ENCODE measurements at places on chromosomes 3 and 15.

GRCh38 chr3:45084820-45085816 is 59.0 kb downstream of the CLEC3B start:
- no peak for DNase-seq

DNA sequence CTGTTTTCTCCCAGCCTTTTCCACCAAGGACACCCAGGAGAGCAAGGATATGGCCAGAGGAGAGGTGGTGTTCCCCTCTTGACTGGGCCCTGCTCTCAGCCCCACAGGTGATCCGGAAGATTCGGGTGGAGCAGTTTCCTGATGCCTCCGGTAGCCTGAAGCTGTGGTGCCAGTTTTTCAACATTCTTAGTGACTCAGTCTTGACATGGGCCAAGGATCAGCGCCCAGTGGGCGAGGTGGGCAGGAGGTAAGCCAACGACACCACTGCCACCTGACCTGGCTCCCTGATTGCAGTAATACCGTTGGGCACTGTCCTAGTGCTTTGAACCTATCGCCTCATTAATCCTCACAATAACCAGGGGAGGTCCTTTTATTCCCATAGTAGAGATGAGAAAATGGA is 25.3 kb upstream of the SLC28A1 start:
- no peak for DNase-seq

GRCh38 chr15:68354268-68354667 is 76.7 kb downstream of the FEM1B start:
- no peak for DNase-seq

- no peak for DNase-seq
Observed at GRCh38 chr3:65641777-65642176, 396.9 kb downstream of the MAGI1 start.

DNA sequence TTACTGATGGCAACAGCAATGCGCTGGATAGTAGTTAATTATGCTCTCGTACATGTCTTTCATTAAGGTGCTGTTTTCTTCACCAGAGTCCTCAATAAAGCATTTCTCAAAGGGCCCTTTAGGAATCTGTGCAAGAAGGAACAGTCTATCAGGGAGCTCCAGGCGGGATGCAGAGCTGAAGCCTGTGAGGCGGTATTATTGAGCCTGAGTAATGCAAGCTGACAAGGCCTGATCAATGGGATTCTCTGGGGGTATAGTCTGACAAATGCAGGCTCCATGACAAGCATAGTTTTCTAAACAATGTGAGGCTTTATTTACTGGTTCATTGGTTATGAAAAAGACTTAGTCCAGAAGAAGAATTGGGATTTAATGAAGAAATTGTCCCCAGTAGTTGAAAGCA is 530.9 kb upstream of the CBLB start:
- no peak for DNase-seq

- DNase-seq: no peak
Observed at GRCh38 chr3:149547954-149548668, 73.6 kb downstream of the TM4SF4 start.

DNA sequence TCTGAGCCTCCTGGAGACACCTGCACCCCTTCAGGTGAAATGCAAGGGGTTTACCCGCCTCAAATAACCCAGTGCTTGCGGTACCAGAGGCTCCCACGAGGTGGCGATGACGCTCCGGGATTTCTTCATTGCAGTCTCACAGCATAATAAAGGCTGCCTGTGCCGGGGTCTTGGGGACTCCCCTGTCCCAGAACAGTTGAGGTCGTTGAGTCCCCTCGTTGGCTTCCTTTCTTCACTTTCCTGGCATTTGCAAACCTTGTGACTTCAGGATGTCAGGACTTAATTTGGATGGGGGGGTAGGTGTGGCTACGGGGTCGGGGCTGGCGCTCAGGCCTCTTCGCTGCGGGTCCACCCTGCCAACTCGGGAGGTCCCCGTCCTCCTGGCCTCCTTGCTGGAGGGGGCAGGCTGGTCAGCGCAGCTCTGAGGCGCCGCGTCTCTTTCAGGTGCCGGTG is 1.3 kb downstream of the GNAT1 start:
- peak; percentile 67 for DNase-seq

DNA sequence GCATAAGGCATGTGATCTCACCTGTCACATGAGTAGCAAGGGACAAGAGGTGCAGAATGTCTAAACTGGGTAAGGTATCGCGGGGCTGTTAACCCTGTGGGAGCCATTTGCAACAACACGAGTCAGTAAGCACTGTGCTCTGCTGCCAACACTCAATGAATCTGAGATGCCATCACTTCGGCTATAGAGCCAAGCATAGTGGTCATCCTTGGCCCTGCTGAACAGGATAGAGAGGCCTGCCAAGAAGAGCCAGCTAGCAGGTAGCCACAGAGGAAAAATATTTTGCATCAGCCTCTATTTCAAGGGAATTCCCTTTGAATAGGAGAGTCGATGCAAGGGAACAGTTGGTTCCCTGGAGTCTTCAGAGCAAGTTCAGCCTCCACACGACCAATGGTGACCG is 137.8 kb downstream of the NTRK3 start:
- no peak for DNase-seq

DNA sequence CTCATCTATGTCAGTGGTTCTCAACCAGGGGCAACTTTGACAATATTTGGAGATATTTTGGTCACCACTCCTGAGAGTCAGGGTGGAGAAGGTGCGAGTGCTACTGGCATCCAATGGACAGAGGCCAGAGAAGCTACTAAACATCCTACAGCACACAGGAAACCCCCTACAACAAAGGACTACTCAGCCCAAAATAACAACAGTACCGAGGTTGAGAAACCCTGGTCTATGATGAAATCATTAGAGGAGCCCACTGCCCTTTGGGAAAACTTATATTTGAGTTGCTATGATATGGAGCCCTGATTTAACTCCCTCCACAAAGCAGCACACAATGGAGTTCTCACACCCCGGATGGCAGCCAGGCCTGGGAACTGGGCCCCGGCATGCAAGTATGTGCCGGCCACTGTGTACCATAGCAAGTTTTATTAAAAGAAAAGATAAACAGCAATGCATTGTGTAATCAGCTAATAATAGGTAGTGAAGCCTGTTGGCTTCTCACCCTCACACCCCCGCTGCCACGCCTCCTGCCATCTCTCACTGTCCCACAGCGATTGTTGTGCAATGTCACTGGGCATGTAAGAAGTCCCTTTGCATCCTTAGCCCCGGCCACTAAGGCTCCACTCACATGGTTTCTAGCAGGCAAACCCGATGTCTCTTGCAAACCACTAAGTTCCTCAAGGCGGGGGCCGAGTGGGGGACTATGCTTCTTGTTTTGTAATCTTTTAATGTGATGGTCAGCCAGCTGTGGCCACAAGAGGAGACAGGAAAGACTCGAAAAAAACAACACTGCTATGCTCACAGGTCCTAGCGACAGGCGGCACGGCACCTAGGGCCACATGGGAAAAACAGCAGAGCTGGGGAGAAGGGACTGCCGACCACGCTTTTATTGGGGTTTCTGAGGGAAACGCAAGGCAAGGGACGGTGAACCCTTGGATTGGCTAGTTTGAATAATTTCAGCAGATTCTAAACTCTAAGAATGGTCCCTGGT is 110.0 kb downstream of the AQP9 start:
- no peak for DNase-seq

GRCh38 chr15:71396536-71397125 is 281.4 kb downstream of the THSD4 start:
- DNase-seq: no peak

GRCh38 chr3:134677196-134677986 is 26.6 kb upstream of the KY start:
- no peak for DNase-seq

- no peak for DNase-seq
Observed at GRCh38 chr3:184740509-184741258, 28.8 kb upstream of the MAGEF1 start.

DNA sequence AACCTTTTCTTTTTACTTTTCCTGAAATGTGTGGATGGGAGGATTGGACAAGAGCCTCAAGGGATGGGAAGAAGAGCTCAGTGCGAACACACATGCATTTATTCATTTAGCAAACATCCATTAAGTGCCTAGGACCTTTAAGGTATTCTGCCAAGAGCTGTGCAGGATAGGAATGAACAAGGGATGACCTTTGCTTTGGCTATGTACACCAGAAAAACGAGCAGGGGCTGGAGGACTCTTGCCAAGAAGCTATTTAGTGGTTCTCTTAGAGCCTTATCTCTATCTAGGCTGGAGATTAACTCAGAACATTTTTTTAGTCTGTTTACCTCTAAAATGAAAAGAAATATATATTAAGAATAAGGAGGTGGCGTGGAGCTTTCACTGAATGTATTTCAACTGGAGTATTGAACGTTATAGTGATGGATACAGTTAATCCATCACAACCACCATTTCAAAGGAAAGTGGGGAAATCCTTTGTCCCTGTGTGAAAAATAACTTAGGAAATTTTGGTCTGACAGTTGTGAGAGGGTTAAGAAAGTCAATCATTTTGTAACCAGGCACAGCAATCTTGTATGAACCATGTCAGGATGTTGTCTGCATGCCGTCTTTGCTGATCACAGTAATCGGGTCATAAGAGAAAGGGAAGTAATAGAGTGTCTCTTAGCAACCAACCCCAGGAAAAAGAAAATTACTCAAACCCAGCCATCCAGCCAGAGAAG is 279.0 kb downstream of the LPP start:
- no peak for DNase-seq

GRCh38 chr3:187630404-187630803 is 39.8 kb downstream of the SST start:
- DNase-seq: no peak

GRCh38 chr3:52257911-52258310 is 12.4 kb downstream of the PPM1M start:
- no peak for DNase-seq

GRCh38 chr3:138919325-138919724 is 27.6 kb downstream of the FOXL2 start:
- no peak for DNase-seq
